Fibroblast of lung (primary cell): ENCODE measurements at places on chromosomes 5 and 9. TPM values are rescaled to one million over a fixed set of nuclear protein-coding genes. Genes with fewer than 3 reads are reported as not detected.

- no peaks in the 10 kb centered on the region for H3K4me1 ChIP-seq
- no peaks in the 10 kb centered on the region for H3K36me3 ChIP-seq
- H3K27me3 ChIP-seq, result no peaks in the 10 kb centered on the region
- H3K27ac ChIP-seq, result no peak overlapping the region
- H3K4me3 ChIP-seq, result no peak overlapping the region
Measured at GRCh38 chr9:109602987-109603386, 104.9 kb upstream of the PTPN3 start.

DNA sequence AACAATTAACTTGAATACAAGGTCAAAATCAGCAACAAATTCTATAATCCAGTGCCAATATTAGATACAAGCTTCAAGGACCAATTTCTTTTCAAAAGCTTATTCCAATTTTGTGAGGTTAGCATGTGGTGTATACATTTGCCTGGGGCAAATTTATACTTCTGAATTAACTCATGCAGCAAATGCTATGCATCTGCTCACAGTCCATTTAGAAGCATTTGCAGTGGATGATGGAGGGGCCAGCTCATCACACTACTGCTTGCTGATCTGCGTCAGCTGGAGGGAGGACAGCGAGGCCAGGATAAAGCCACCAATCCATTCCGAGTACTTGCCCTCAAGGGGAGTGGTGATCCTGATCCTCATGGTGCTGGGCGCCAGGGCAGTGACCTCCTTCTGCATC, 474.3 kb upstream of the KIF2A start:
- H3K27me3 ChIP-seq, result no peaks in the 10 kb centered on the region
- no peak overlapping the region for H3K4me3 ChIP-seq
- H3K36me3 ChIP-seq, result no peaks in the 10 kb centered on the region
- no peak for DNase-seq

Gene GADD45G
- total RNA-seq, result 2.3 and 3.5 TPM in 2 replicates

DNA sequence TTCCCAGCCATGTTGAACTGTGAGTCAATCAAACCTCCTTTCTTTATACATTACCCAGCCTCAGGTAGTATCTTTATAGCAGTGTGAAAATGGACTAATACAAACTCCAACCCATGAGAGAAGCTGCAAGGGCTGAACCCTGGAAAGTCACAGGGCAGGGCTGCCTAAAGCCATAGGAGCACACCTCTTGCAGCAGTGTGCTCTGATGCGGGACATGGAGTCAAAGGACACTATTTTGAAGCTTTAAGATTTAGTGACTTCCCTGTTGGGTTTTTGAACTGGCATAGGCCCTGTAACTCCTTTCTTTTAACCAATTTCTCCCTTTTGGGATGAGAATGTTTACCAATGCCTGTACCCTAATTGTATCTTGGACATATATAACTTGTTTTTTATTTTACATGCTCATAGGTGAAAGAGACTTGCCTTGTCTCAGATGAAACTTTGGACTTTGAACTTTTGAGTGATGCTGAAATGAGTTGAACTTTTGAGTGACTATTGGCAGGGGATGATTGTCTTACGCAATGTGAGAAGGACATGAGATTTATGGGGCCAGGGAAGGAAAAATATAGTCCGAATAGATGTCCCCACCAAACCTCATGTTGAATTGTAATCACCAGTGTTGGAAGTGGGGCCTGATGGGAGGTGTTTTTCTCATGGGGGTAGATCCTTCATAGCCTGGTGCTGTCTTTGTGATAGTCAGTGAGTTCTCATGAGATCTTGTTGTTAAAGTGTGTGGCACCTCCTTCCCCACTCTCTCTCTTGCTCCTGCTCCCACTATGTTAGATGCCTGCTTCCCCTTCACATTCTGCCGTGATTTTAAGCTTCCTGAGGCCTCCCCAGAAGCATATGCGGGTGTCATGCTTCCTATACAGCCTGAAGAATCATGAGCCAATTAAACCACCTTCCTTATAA, 159.5 kb upstream of the SPEF2 start:
- H3K4me1 ChIP-seq, result no peaks in the 10 kb centered on the region
- H3K36me3 ChIP-seq, result no peaks in the 10 kb centered on the region
- DNase-seq, result no peak
- H3K4me3 ChIP-seq, result no peak overlapping the region

Gene ARSI
- total RNA-seq, result 5.9 and 8.5 TPM in 2 replicates

- no peaks in the 10 kb centered on the region for H3K27me3 ChIP-seq
- H3K27ac ChIP-seq, result peak overlapping the region; percentile 71
- H3K36me3 ChIP-seq, result no peaks in the 10 kb centered on the region
- H3K4me1 ChIP-seq, result peaks cover 33% of the 10 kb centered on the region
- no peak overlapping the region for H3K4me3 ChIP-seq
- DNase-seq, result peak; percentile 93
Measured at GRCh38 chr5:17180864-17181723, 36.3 kb upstream of the BASP1 start.

GRCh38 chr9:94995048-94995693, 268.7 kb downstream of the AOPEP start:
- H3K27me3 ChIP-seq, result no peaks in the 10 kb centered on the region
- peaks cover 4% of the 10 kb centered on the region for H3K4me1 ChIP-seq
- no peak overlapping the region for H3K27ac ChIP-seq
- DNase-seq, result no peak
- H3K36me3 ChIP-seq, result no peaks in the 10 kb centered on the region

DNA sequence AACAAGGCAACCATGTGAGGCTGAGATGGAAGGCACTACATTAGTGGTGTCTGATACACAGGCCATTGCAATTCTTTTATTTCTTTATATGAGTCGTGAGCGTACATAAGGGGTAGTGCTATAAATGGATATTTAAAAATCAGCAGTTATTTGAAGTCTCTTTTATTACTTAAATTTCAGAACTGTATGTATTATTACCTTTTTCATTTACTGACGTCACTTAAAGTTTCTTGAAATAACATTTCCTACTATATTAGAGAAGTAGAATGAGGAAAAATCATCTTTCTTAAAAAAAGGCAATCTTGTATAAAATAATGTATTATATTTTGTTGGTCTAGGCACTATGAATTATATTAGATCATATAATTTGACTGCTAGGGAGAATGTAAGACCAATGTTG, 280.9 kb upstream of the CYLC2 start:
- H3K27ac ChIP-seq, result no peak overlapping the region
- H3K36me3 ChIP-seq, result no peaks in the 10 kb centered on the region
- H3K27me3 ChIP-seq, result no peaks in the 10 kb centered on the region

GRCh38 chr5:157371655-157372471, 88.2 kb upstream of the NIPAL4 start:
- H3K27me3 ChIP-seq, result no peaks in the 10 kb centered on the region
- no peak overlapping the region for H3K27ac ChIP-seq
- peak; percentile 70 for DNase-seq
- H3K4me1 ChIP-seq, result peaks cover 8% of the 10 kb centered on the region
- no peak overlapping the region for H3K4me3 ChIP-seq
- no peaks in the 10 kb centered on the region for H3K36me3 ChIP-seq
